ENCODE measurements at places on chromosomes 11 and 22.
A peak's percentile ranks its signal among the peaks of the same experiment; 100 is the strongest.

DNA sequence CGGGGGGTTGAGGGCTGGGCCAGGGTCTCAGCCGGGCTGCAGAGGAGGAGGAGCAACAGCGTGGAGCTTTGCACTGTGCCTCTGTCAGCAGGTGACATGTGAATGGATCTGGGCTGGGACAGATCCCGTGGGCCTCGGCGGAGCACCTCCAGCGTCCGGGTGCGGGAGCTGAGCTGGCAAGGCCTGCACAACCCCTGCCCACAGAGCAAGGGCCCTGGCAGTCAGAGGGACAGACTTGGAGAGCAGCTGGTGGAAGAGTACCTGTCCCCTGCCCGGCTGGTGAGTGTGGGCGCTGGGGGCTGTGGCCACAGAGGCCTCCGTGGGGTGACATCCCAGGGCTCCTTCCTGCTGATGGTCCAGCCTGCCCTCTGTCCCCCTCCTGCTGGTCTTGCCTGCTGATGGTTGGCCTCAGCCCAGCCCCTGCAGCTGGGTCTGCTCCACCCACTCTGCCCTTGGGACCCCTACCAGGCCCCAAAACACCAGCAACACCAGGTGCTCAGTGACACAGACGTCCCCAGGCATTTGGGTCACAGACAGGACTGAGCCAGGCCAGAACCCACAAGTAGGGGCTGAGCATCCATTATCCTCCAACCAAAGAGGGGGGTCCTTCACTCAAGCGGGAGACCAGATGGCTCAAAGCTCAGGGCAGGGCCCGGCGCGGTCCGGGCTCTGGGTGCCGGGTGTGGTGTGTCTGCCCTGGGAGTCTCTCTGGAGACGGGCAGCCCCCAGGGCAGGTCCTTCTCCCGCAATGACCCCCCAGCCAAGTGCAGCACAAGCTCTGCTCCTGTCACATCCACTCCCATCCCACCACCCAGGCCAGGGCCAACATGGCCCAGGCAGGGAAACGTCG lies 3.5 kb downstream of the LRRC56 start:
- no peak for DNase-seq

DNA sequence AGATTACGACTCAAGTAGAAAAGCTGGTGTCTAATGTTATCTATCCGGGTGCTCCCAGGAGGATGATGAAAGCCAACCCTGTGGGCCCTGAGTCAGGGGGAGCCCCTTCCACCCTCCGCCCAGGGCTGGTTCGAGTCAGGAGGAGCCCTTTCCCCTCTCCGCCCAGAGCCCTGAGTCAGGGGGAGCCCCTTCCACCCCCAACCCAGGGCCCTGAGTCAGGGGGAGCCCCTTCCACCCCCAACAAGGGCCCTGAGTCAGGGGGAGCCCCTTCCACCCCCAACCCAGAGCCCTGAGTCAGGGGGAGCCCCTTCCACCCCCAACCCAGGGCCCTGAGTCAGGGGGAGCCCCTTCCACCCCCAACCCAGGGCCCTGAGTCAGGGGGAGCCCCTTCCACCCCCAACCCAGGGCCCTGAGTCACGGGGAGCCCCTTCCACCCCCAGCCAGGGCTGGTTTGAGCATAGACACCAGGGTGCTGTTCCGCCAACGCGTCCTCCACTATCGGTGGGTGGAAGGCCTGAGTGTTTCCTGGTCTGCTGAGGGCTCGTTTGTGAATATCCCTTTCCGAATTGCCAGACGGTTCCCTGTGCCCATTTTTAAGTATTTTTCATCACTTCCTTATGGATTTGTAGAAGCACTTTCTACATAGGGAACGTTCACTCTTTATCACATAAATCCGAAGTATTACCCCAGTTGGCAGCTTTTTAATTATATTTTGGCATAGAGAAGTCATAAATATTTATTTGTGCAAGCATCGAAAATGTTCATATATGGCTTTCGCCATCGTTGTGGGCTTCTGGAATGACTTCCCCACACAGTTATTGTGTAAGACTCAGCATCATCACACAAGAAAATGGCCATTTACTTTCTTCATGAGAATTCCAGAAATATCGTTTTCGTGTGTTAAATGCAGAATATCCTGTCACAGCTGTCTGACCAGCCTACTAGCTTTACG lies 380.6 kb downstream of the BRD1 start:
- peak; percentile 57 for DNase-seq

- no peak for DNase-seq
Observed at GRCh38 chr11:13674799-13675509, 6.5 kb downstream of the FAR1 start.

DNA sequence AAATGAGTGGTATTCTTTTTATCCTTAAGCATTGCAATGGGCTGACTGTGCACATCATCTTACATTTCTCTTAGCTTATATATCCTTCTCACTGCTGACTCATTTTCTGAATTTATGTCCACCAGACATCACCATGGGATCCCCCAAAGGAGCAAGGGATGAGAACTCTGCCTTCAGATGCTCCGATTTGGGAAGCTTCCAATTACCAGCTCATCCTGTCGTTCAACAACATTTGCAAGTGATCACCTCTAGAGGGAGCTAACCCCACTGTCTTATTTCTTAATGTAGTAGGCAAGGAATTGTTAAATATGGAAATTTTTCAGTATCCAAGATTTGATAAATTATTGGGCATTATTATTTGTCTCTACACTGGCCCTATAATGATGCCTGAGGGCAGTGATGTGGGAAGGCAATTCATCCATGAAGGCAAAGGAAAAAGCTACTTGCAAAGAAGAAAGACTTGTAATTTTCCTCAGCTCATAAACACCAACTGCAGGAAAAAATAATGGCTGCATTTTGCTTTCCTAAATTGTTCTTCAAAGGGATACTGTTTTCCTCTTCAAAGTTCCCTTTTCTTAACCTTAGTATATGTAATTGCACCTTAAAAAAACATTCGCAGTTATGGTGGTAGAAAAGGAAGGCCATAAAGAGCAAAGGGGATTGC lies 102.4 kb upstream of the FSHB start:
- DNase-seq = no peak

DNA sequence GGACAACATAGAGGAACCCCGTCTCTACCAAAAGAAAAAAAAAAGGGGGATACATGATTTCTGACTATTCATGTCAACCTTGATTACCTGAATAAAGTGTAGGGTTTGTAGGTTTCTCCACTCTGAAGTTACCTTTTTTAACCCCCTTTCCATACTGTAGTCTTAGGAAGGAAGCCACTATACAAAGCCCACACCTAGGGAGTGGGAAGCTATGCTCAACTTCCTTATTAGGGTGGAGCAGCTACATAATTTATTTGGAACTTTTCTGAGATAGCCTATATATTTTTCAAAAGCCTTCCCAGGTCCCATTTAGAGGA lies 582 bp upstream of the ATP6V1E1 start:
- no peak for DNase-seq

DNA sequence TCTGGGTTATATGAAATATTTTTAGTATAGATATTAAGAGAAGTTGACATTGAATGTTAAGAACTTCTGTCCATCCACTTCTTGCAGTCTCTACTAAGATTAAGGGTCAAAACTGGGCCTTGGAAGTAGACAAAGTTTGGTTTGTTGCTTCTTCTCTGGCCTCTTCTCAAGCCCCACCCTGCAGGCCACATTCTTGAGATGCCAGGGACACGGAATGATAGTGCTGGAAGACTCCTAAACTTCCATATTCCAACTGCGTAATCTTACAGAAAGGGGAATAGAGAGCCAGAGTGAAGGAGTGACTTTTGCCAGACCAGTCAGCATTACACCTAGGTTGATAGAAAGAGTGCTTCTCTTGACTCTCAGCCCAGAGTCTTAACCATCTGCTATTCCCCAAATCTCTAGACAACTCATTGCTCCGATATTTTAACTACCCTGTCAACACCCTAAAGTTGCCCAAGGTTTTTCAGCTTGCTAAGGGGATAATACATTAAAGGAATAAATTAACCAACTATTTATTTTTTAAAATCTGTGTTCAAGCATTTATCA lies 136.4 kb upstream of the SYN3 start:
- no peak for DNase-seq

- no peak for DNase-seq
Observed at GRCh38 chr22:17972385-17973191, 51.8 kb downstream of the MICAL3 start.

DNA sequence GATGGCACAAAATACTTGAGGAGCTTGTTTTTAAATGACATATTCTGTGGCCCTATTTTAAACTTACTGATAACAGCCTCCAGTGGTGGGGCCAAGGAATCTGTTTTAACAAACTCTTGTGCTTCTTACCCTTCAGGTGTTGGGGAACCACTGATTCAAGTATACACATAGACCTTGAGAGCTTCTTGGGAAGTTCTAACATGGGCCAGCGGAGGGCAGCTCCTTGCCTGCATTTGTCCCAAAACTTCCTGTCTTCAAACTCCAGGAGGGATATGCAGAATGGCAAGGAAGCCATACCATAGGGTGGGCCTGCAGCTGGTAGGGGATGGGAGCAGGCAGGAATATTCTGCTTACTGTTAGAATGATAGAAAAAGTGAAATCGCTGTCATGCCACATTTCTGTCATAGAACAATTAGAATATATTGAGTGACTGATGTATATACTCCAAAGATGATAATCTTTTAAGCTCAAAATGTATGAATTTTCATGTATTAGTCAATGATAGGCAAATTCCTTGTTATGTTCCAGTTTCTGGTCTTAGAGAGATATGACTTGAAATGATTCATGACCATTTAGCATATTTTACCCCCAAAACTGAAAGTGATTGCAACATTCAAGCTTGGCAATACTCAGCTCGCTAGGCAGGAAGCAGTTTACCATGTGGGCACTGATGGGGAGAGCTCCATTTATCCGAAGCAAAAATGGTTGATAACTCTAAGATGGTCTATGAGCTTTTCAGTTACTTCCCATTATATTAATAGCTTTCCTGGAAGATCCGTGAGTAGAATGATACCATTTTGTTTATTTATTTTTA lies 9.2 kb downstream of the EXT2 start:
- DNase-seq = no peak
